ENCODE measurements at places on chromosomes 4 and X.

DNA sequence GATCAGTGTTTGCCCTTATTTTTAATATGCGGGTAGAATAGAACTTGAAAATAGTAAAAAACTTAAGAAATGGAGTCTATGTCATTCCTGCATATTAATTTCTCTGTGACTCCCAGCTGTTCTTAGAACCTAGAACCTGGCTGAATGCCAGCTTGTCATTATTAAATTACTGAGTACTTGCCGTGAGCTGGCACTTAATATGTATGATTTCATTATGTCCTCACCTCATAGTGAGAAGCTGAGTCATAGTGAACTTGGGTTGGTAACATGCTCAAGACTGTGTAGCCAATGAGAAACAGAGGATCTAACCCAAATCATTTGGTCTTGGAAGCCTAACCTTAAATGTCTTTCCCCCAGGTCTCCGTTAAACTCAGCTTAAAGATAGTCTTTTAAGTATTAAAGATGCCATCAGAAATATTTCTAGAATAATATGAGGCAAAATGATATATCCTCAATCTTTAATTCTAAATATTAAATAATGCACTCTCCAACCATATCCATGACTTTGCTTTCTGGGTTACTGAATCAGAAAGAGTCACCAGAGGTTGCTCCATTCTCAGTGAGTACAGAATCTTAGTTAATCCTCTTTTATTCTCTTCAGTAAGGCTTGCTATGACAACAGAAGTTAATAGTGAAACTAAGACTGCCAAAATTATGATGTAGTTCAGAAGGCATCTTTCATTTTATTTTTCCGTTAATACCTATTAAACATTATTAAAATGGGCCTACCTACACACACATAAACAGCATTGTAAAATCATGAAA, 58.6 kb upstream of the TLL1 start:
- DNase-seq: no peak

GRCh38 chr4:181659876-181660275, 583.3 kb upstream of the TENM3 start:
- DNase-seq: no peak

- DNase-seq: no peak
These were observed 127.9 kb downstream of the SLC39A8 start for GRCh38 chr4:102217345-102217744.

GRCh38 chr4:8069102-8069752, 89.4 kb downstream of the ABLIM2 start:
- no peak for DNase-seq

- DNase-seq: no peak
These were observed 46.9 kb downstream of the SUPT20HL2 start for GRCh38 chrX:24266996-24267395.

GRCh38 chr4:138774940-138775339, 240.6 kb upstream of the NOCT start:
- no peak for DNase-seq

DNA sequence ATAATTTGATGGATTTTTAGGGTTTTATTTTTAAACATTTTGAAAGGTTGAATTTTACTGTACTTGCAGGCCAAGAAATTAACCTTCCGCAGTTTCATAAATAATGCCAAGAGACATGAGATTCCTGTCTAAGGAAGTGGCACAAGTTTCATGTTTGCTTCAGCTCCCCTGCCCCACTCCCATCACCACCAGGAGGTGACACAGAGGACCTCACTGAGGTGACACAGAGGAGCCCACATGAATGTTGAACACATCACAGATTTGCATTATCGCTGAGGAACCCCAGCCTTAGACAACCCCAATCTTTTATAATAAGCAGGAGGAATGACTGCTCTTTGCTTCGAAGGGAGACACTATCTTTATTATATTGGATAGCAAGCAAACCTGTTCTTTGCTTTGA, 491.4 kb upstream of the ATOH1 start:
- DNase-seq: no peak

All from AG04449 (cell line).